Aorta (tissue), 5 donors: ENCODE measurements at places on chromosomes 1 and 21. TPM values are rescaled to one million over a fixed set of nuclear protein-coding genes. Genes with fewer than 3 reads are reported as not detected.

The PPP1R15B gene
- polyA plus RNA-seq, result 13.7 TPM

The HSF2BP gene
- polyA plus RNA-seq, result not detected

The FNDC7 gene
- 0.15 TPM for polyA plus RNA-seq

The NECTIN4 gene
- polyA plus RNA-seq, result not detected

The SLC6A17 gene
- polyA plus RNA-seq, result 0.18 TPM

The TMCC2 gene
- 1.0 TPM for polyA plus RNA-seq
